ENCODE measurements at places on chromosomes 12 and 14.

DNA sequence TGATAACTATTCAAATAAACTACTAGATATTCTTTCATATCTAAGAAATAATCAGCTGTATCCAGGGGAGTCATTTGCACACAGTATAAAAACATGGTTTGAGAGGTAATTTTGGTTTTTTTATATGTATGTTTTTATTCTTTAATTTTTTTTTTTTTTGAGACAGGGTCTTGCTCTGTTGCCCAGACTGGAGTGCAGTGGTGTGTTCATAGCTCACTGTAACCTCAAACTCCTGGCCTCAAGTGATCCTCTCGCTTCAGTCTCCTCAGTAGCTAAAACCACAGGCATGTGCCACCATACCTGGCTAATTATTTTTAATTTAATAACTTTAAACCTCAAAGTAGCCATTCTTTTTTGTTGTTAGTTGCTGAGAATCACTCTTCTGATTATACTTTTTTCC lies 1.8 kb downstream of the PRORP start:
- no peak for DNase-seq
- H3K4me3 ChIP-seq = peak overlapping the region; percentile 82
- H3K4me1 ChIP-seq = peaks cover 6% of the 10 kb centered on the region
- H3K27me3 ChIP-seq = no peaks in the 10 kb centered on the region
- peaks cover 4% of the 10 kb centered on the region for H3K36me3 ChIP-seq

GRCh38 chr12:93043192-93043876 lies 114.2 kb upstream of the EEA1 start:
- no peak overlapping the region for H3K4me3 ChIP-seq
- no peak for DNase-seq
- no peak overlapping the region for H3K27ac ChIP-seq
- no peaks in the 10 kb centered on the region for H3K4me1 ChIP-seq

GRCh38 chr12:25768151-25768550 lies 190.3 kb upstream of the RASSF8 start:
- no peak for DNase-seq
- H3K4me3 ChIP-seq = no peak overlapping the region
- H3K4me1 ChIP-seq = no peaks in the 10 kb centered on the region
- H3K27me3 ChIP-seq = no peaks in the 10 kb centered on the region
- no peaks in the 10 kb centered on the region for H3K36me3 ChIP-seq

DNA sequence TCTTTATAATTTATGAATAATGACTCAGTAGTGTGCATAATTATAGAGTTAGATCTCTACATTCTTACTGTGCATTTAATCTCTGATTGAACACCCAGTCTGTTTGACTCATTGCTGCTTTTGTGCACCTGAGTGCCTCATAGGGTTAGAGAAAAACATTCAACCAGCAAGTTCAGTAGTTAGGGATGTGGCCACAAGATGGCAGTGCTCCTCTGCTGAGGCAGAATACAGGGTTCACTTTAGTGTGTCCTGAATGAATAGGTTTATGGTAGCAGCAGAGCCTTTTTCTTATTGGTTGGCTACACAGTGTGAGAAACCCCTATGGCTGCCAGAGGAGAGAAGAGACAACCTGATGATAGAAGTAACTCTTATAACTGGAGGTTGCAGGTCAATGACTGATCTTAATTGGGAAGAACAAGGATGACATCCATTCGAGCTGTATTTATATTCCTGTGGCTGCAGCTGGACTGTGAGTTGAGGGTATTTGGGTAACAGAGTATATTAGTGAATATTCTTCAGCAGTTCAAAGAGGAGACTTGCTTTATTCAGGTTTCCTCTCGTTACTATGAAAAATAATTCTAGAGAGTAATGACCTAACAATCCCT lies 194.9 kb upstream of the OR4E1 start:
- peak; percentile 76 for DNase-seq
- no peaks in the 10 kb centered on the region for H3K36me3 ChIP-seq
- no peaks in the 10 kb centered on the region for H3K4me1 ChIP-seq
- H3K4me3 ChIP-seq = no peak overlapping the region

DNA sequence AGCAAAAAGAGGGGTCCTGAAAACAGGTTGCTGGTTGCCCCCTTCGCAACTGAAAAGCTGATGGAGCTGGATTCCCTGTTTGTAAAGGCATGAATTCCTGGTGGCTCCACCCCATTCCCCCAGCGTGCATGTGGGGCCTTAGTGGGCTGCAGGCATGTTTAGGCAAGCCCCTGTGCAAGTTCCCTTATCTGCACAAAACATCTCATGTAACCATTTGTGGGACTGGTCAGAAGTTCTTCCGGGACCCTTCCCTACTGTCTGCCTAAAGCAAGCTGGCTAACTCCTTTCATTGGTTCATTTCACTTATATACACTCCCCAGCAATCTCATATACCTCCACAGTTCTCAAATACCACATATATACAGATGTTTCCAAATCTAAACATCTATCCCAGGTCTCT lies 24.0 kb upstream of the HIGD1C start:
- no peak overlapping the region for H3K4me3 ChIP-seq
- no peaks in the 10 kb centered on the region for H3K27me3 ChIP-seq
- no peak overlapping the region for H3K27ac ChIP-seq

GRCh38 chr14:100773331-100774163 lies 46.9 kb downstream of the DLK1 start:
- no peak for DNase-seq
- H3K27me3 ChIP-seq = no peaks in the 10 kb centered on the region
- no peaks in the 10 kb centered on the region for H3K4me1 ChIP-seq
- no peak overlapping the region for H3K27ac ChIP-seq
- H3K4me3 ChIP-seq = no peak overlapping the region

GRCh38 chr12:3700861-3701260 lies 52.0 kb downstream of the CRACR2A start:
- DNase-seq = no peak
- H3K36me3 ChIP-seq = no peaks in the 10 kb centered on the region
- no peak overlapping the region for H3K4me3 ChIP-seq
- H3K4me1 ChIP-seq = peaks cover 6% of the 10 kb centered on the region

DNA sequence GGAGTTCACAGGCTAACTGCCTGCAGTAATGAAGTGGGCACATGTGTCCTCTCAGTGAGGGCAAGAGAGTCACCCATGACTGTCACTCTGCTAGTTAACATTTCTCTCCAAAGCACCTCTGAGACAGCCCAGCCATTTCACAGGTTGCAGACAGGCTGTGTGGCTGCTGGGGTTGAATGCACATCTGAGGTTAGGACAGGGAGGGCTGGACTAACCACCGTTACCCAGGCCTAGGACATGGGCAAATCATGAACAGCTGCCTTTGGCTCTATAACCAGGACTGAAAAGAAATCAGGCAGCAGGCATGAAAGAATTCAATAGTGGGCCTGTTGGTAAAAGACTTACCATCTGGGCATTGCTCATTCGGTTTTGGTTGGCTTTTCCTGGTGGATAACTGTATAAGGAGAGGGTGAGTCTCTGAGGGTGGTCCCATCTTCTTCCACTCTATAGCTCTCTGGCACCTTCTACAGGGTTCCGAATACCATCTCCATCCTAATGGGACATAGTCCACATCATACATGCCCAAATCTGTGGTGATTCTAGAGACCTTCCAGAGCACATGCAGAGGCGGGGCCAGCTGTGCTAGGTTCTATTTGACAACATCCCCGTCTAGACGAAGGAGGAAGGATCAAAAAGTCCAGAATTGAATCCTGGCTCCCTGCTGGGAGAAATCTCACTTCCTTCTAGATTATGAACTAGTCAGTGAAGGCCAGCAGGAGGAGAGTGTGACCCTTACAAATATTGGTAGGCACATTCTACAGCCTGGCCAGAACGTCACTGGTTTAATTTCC lies 10.8 kb downstream of the CRACR2A start:
- no peaks in the 10 kb centered on the region for H3K4me1 ChIP-seq
- H3K4me3 ChIP-seq = no peak overlapping the region
- no peak overlapping the region for H3K27ac ChIP-seq
- no peaks in the 10 kb centered on the region for H3K36me3 ChIP-seq
- no peak for DNase-seq

GRCh38 chr12:32158525-32158924 lies 51.9 kb downstream of the BICD1 start:
- H3K4me1 ChIP-seq = peaks cover 26% of the 10 kb centered on the region
- no peak overlapping the region for H3K4me3 ChIP-seq
- H3K36me3 ChIP-seq = no peaks in the 10 kb centered on the region
- H3K27me3 ChIP-seq = no peaks in the 10 kb centered on the region
- H3K27ac ChIP-seq = no peak overlapping the region
